Upper lobe of right lung (tissue), 1 donor: ENCODE measurements at places on chromosomes 3 and 15.
A peak's percentile ranks its signal among the peaks of the same experiment; 100 is the strongest.

- DNase-seq = no peak
Observed at GRCh38 chr15:69014454-69014853, at the start of gene NOX5. TSS of gene NOX5 (plus strand) at chr15:69014695. CDS start at chr15:69014736, 41 bp downstream.

DNA sequence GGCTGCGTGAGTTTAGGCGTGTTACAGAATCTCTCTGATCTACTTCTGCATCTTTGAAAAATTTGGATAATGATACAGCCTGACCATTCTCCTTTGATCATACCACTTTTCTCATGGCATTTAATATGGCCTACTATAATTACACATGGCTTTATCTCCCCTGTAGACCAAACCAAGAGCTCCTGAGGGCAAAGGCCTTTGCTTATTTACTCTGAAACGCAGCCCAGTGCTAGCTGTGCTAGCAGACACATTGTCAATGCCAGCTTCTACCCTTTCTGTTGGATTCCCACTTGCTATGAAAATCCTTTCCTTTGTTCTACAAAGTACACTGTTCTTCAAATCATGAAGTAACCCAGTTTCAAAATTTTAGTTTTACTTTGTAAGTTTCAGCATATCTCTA, 16.5 kb upstream of the VGLL4 start:
- no peak for DNase-seq

DNA sequence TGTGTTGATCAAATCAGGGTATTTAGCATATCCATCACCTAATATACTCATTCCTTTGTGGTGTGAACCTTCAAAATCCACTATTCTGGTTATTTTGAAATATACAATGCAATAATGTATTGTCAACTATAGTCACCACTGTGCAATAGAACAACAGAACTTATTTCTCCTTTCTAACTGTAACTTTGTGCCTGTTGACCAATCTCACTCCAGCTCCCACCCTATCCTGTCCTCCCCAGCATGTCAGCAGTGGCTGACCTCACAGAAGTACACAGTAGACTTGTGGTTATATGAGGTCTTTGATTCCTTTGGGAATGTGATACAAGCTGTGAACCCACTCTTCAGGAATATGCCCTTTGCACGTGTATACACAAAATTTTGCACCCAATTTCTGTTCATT, 64.2 kb downstream of the ECT2 start:
- DNase-seq = no peak

GRCh38 chr3:126570103-126570541, 11.4 kb upstream of the C3orf22 start:
- DNase-seq = no peak

DNA sequence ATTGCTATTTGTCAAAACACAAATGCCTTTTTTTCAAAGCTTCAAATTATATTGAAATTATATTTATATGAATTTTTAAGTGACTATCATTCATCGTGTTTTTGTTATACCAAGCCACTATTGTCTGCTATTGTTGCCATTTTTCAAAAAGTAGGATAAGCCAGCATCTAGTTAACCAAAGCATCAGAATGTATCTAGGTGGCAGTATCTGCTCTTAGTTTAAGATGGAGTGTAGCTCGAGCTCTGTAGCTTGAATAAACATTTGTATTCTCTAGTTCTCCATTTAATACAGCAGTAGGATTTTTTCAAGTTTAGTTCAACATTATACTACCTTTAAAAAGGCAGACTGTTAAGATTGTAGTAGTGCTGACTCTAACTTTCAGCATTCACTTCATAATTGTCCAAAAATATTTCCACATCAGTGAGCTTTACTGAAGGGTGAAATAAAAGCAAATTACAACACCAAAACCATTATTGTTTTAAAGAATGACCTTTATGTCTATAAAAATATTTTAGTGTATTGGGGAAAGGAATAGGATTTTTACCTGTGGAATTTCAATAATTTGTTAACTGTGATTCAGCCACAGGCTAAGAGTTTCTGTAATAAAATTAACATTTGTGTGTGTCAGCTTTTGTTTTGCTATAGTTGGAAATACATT, 19.6 kb upstream of the C15orf61 start:
- no peak for DNase-seq

DNA sequence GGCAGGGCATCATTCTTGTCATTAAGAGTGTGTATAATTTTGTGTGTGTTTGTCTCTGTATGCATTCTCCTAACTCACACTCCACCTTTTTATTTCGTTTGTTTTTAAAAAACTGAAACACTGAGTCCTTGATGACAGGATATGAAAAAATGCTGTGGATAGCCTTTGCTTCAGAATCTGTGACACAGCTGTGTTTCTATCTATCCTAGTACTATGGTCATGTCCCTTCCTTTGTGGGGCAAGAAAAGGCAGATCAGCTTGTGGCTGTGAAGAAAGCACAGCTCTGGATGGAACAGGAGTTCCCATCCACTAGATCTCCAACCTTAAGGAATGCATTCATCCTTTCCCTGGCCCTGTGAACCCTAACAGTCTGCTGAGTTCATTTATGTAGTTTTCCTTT, 60.3 kb downstream of the OTOL1 start:
- DNase-seq = no peak

- DNase-seq = no peak
Observed at GRCh38 chr3:116561529-116561928, 116.2 kb upstream of the LSAMP start.

DNA sequence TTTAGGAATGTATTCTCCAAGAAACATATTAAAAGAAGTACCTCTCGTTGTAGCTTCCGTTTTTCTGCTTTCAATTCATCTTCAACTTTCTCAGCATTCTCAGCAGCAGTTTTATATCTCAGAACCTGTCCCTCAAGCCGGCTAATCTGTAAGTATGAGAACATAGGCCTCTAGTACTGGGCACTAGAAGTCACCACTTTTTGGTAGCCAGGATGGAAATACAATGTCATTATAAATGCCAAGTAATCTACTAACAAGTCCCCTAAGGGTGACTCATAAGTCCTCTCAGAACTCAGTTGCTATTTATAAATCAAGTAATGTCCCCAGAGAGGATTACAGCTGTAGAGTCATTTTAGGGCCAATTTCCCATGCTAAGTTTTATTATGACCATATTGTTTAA, 61.1 kb downstream of the MLH1 start:
- DNase-seq = no peak

DNA sequence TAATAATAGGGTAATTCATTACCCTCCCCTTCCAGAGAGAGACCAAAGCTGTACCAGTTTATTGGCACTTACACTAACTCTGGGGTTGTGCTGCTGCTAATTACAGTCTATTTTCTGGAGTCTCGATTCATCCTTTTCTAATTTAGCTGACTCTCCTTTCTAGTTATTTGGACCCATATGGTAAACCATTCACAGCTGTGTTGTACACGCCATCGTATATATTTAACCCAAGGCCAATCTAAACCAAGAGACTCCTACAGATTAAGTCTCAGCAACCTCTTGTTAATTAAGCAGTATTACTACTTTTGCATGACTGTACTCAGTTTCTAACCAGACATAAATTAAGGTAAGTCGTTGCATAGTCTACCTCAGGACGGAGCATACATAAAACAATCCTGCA, 22.5 kb downstream of the ANXA2 start:
- DNase-seq = no peak

GRCh38 chr3:125395091-125395490, 20.0 kb upstream of the ZNF148 start:
- no peak for DNase-seq

DNA sequence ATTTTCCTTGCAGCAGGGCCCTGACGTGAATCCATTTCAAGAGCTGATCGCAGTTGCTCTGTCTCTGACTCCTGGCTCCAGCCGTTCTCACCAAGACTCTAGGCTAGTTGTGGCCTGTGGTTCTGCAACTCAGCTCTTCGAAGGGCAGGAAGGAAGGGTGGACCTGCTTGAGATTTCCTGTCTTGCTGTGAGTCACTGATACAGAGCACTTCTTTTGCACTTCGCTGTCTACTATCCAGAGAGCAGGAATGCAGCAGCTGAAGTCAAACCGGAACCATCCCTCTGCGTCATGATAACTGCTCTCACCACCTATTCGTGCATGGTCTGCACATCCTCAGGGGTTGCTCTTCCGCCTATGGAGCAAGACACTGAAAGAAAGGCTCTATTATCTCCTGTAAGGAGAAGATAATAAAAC, 59.7 kb downstream of the RAP2B start:
- DNase-seq = no peak

- DNase-seq = no peak
Observed at GRCh38 chr3:127815001-127815400, 7.3 kb downstream of the MGLL start.

GRCh38 chr3:39148435-39149058, 4.8 kb downstream of the CSRNP1 start:
- no peak for DNase-seq

GRCh38 chr15:39075311-39075710, 505.6 kb upstream of the THBS1 start:
- DNase-seq = no peak

- DNase-seq = no peak
Observed at GRCh38 chr15:86776145-86776544, 696.5 kb downstream of the AGBL1 start.

DNA sequence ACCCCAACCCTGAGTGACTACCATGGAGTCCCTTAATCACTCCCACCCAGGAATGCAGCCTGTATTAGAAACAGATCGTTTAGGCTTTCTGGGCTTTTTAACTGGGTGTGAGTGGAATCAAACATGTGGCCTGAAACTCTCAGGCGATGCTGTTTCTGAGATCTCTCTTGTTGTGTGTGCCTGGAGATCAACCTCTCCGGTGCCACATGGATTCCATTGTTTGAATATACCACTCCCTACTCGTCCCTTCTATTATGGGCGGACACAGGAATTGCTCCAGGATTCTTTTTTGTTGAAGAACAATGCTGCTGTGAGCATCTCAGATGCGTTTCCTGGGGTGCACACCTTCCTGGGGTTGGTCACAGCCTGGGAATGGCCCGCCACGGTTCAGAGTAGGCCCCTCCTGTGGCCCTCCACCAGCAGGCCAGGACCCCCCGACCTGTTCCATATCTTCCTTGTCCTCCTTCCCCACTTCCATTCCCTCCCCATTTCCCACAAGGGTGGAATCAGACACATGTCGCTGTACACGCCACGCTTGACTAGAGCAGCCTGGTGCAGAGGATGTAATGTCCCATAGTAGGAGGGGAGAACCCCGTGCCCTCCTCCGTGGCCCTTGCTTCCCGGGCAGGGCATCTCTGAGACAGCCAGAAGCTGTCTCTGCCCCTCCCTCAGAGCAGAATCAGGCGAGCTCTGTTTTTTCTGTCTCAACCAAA, 36.4 kb upstream of the PRR23E start:
- peak; percentile 34 for DNase-seq

GRCh38 chr3:126533506-126533905, 9.6 kb downstream of the CHST13 start:
- DNase-seq = no peak

GRCh38 chr3:31227131-31227562, 305.6 kb upstream of the STT3B start:
- no peak for DNase-seq

DNA sequence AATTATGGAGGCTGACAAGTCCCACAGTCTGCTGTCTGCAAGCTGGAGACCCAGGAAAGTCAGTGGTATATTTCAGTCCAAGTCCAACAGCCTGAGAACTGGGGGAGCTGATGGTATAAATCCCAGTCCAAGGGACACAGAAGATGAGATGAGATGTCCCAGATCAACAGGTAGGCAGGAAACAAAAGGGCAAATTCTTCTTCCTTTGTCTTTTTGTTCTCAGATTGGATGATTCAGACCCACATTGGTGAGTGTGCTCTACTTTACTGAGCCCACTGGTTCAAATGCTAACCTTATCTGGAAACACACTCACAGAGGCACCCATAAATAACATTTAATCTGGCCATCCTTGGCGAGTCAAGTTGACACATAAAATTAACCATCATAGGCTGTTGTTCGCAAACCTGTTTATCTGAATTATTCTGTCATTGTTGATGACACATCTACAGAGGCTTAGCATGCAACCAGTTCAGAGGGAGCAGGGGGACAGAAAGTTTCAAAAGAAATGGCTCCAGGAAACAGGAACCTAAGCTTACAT, 62.7 kb upstream of the ITGA11 start:
- no peak for DNase-seq

DNA sequence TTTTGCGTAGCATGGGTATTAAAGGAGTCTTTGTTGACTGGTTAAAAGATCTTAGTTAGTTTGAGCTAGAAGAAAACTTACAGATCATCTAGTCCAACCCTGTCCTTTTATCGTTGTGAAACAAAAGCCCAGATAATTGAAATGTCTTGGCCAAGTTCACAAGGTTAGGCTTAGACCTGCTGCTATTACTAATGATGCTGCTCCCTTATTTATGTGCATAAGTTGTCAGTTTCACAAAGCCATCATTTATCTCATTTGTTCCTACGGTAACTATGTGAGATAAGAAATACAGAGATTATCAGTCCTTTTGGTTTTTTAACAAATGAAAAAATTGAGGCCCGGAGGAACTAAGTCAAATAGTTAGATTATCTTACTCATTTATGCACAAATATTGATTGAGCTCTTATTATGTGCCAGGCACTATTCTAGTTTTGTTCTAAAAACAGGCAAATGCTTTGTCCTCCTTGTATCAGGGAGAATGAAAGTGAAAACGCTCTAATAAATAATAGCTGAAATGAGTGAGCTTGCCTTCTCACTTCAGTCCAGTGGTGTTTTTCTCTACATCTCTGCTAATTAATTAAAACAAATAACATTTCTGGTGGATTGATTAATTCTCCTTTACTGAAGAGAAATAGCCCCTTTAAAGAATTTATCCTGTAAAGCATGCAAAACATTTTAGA, 49.1 kb upstream of the TPRG1 start:
- DNase-seq = no peak

- DNase-seq = no peak
Observed at GRCh38 chr15:48402427-48403177, 71.4 kb downstream of the DUT start.

DNA sequence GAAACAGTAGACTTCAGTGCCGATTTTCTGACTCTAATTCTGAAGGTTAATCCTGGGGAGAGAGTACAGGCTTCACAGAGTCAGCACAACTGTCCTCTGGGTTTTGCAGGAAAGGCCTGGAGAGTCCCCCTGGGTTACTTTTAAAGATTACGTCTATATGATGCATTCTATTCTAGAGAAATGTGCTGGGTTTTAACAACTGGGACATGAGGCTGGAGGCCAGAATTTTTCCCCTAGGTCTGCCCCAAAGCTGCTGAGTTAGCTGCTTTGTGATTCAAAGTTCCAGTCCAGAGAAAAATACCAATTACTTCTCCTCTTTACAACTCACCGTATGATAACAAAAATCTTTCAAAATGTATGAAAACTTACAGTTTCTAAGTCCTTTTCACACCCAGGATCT, 240.7 kb upstream of the TPRG1 start:
- DNase-seq = no peak

- no peak for DNase-seq
Observed at GRCh38 chr3:14142567-14143270, 17.9 kb downstream of the TMEM43 start.

DNA sequence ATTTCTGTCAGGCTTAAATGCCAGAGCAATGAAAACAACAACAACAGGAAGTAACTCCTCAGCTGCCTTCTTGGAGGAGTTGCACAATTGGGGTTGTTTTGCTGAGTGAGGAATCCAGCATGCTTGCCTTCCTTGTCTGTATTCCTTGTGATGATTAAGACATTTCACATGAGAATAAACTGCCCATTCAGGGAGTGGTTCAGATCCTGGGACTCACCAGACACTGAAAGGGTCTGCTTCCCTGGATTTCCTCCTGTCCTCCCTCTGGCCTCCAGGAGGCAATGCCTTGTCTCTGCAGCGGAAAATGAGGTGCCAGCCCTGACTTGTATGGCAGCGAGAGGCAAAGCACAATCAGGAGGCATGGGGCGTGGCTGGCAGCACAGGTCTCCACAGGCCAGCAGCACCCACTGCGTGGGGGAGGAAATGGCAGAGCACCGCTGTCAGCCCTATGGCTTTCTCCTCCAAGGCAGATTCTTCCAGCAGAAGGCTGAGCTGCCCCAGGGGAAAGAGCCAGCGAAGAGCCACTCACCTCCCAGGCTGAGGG, 41.5 kb downstream of the RBP2 start:
- DNase-seq = no peak
